ENCODE measurements at places on chromosomes 3 and 15.
A peak's percentile ranks its signal among the peaks of the same experiment; 100 is the strongest.

DNA sequence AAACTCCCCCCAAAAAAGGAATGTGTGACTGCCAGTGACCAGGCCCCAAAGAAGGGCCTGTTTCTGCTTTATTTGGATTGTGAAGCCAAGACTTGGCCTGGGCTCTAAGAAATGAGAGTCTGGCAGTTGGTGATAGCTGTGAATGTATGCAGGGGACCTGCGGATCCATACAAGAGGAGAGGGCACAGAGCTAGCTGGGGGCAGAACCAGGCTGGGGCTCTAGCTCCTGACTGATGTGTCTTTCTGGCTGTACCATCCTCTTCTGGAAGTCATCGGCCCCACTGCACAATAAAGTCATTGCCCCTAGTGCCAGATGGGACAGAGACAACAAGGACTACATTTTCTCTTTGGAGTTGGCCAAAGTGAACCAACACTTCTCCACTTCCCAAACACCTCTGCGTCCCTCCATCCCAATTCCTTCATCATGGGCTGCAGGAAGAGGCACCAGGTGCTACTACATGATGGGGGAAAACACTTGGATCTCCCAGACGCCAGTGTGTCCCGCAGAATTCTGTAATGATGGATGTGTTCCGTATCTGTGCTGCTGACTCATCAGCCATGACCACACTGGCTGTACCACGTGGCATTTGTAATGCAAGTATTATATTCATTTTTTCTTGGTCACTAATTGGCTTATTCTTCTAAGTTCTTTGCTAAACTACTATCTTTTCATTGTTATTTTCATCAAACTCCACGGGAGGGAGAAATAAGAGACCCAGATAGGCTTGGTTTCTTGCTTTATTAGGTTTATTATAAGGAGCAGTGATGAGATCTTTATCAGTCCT, 1.7 kb upstream of the PLA2G4F start:
- DNase-seq: peak; percentile 53

- no peak for DNase-seq
Measured at GRCh38 chr15:75696854-75697259, 15.8 kb downstream of the CSPG4 start.

- DNase-seq: no peak
Measured at GRCh38 chr3:192433704-192434103, 293.6 kb downstream of the FGF12 start.

GRCh38 chr15:78429477-78429876, 8.5 kb upstream of the IREB2 start:
- DNase-seq: no peak

DNA sequence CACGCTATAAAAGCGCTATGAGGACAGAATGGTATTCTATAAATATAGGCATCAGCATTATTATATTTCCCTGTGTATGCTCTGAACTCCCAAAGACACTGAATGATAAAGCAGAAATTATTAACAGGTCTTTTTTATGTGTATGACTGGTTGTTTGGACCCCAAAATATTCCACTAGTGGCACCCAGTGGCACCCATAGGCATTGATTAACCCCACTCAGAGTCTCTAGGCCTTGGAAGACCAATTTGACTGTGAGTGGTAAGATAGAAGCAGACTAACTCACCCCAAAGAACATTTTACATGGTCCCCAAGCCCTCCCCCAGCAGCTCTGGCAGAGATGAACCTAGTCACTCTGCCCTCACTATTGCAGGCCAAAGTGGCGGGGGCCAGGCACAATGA, 45.4 kb upstream of the UBE2E1 start:
- no peak for DNase-seq

- no peak for DNase-seq
Measured at GRCh38 chr3:117885011-117885441, 1149.6 kb downstream of the IGSF11 start.

GRCh38 chr3:111215481-111215880, 143.9 kb downstream of the NECTIN3 start:
- no peak for DNase-seq

GRCh38 chr3:186569779-186570095, 783 bp upstream of the DNAJB11 start:
- DNase-seq: no peak

GRCh38 chr3:147141516-147142288, 264.6 kb downstream of the ZIC4 start:
- DNase-seq: no peak

- DNase-seq: no peak
Measured at GRCh38 chr3:190326930-190327329, 4.7 kb upstream of the CLDN1 start.

DNA sequence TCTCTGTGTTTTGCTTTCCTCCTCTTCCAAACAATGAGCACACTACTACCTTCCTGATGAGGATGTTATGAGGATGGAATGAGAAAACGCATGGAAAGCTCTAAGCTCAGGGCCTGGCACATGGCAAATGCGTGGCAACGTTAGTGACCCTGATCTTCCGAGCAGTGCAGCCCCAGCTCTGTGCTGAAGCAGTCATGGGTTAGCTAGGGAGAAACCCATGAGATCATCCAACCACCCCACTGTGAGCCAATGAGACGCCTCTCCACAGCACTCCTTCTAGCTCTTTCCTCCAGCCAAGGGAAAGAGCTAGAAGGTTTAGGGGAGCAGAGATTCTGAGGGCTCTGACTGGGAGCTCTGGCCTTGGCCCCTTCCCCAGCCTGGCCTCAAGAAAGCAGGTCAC, 4.5 kb downstream of the CPN2 start:
- no peak for DNase-seq

GRCh38 chr15:83559310-83559966, 94.5 kb upstream of the ADAMTSL3 start:
- peak; percentile 69 for DNase-seq

DNA sequence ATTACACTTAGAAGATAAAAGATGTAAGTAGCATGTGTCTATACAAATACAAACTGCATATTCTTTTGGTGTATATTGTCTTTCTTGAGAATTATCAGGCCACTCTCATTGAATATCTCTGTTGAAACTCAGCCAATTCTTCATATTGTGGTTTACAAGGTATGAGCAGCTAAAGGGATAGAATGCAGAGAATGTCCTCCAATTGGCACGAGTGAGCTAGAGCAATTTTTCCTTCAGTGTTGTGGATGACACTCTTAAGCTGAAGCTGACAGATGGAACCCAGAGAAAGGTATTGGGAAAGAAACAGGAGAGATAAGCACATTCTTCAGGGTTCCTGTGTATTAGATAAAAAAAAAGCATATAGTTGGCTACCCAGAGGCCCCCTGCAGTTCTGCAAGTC, 453.1 kb downstream of the EPHA3 start:
- DNase-seq: no peak

DNA sequence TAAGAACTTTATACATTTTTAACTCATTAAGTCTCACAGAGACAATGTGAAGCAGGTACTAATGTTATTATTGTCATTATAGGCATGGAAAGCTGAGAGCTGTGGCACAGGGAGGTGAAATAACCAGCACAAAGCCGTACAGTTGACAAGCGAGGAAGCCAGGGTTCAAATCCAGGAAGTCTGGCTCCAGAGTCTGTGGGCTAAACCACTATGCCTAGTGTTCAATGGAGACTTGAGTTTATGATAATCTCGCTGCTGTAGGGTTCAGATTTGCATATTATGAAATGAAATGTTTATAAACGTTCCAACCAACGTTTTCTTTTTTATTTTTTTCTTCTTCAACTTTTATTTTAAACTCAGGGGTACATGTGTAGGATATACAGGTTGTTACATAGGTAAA, 60.0 kb downstream of the CHST2 start:
- DNase-seq: no peak

DNA sequence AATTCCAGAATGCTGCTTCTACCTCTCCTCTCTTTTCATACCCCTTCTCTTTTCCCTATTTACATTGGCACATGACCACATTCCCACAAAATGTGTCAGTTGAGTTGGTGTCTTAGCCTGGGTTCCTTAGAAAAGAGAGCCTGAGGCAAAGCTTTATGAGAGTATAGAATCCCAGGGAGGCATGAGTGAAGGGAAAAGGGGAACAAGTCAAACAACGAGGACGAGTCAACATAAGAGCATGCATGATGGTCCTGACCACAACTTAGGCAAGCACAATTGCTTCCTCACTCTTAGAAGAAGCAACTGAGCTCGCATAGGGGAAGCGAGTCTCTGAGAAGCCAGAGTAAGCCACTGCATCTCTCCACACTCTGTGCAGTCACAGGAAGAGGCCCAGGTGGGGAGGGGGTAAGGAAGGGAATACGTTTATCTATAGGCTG, 15.4 kb upstream of the ZNF774 start:
- no peak for DNase-seq

Measured in RKO (cell line).